ENCODE measurements at places on chromosomes 13 and 19.

DNA sequence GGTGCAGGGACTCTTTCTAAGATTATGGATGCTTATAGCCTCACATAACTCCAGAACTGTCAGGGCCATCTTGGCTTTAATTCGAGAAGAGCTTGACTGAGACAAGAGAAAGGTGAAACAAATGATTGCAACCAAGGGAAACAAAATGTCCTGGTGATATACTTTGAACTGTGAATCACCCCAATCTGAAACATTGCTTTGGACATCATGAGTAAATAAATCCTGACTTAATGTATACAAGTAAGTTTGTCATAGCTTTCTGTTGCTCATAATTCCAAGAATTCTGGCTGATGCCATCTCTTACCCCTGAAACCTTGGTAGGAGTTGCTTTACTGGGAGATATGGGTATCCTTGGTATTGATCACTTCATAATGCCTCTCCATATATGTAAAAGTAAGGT is 5.8 kb upstream of the VWA8 start:
- no peak for DNase-seq

DNA sequence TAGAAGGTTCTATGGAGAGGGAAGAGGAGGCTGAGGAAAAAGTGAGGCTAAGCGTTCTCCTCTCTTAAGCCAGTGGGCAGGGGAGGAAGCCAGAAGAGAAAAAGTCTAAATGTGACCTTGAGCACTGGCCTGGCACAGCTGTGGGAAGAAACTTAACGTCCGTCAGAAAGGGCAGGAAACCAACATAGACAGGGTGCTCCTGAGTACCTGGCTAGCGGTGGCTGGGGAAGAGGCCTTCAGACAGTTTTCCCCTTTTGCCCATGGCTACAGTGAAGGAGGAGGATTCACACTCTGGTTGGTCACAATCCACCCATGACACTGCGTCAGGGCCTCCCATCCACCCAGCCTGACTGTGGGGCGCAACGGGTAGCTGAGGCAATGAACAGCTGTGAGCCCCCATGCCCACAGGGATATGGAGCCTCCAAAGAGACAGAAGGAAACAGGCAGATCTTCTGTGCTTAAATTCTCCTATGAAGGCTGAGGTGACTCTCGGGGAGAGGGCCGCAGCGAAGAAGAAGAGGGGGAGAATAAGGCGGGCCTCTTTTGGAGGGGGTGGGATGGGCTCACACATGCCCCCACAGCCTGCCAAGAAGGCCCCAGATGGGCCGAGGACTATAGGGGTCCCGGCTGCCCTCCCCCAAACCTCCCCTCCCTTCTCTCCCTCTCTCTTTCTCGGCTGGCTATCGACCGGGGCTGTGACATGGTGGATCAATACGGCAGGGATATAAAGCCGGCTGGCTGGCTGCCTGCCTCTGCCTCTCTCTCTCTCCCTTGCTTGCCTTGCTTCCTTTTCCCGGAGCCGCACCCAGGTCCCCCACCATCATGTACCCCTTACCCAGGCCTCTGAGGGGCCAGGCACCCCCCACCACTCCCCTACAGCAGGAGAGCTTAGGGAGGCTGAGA is 19.8 kb upstream of the POU2F2 start:
- no peak for DNase-seq

DNA sequence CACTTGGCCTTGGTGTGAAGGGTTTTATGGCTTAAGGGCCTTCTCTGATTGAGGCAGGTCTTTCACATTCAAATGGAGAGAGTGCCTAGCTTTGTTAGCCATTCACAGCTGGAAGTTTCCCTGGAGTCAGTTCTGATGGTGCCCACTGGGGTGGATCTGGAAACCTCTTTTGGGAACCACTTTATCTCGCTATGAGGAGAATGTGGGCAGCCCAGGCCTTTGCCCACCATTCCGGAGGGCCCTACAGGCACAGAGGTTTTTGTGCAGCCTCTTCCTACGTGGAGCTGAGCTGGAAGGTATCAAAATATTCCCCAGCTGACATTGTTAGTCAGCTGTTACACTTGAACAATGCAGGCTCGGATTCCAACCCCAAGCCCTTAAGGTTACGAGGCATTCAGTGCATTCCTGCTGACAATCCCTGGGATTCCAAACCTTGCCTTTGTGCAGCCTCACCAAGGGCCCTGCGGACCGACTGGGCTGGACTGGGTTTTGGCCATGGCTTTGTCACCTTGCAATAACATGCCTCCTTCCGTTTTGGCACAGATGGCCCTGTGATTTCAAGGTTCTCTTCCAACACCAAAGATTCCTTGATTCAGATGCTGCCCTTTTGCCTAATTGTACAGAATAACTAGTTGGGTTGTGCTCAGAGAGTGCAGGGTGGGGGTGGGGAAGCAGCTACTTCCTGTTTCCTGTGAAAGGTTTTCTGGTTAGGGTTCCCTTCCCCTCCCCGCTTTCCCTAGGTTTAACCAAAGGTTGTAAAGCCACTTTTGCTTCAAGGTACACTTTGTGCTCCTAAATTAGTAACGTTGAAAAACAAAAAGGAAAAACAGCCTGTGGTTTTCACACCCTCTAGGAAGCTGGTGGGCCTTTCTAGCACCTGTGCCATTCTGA is 27.0 kb downstream of the SAE1 start:
- DNase-seq = no peak

GRCh38 chr13:35926859-35927530 is 204.2 kb downstream of the DCLK1 start:
- no peak for DNase-seq

- no peak for DNase-seq
These were observed 381.5 kb downstream of the UQCRFS1 start for GRCh38 chr19:28831462-28831861.

GRCh38 chr13:59451236-59451635 is 712.5 kb downstream of the DIAPH3 start:
- DNase-seq = no peak

DNA sequence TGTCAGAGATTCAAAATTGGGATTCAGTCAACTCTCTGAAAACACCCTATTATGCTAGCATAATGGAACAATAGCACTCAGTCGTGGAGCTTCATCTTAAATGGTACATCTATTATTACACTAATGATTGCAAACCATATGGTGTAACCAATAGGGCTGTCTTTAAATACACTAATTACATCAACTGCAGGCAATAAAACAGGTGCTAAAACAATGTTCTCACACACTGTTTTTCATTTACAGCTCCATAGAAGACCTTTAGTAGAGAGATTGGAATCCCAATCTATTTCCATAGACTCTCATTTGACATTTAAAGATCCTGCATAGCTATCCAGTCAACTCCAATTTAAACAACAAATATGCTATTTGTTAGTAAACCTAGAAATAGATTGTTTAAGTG is 1917.4 kb downstream of the OLFM4 start:
- no peak for DNase-seq
